Hematopoietic multipotent progenitor cell treated with erythropoietin and hydrocortisone succinate and interleukin-3 and kit ligand, for 17 days (in vitro differentiated cells): ENCODE measurements at places on chromosomes 13 and 19.

DNA sequence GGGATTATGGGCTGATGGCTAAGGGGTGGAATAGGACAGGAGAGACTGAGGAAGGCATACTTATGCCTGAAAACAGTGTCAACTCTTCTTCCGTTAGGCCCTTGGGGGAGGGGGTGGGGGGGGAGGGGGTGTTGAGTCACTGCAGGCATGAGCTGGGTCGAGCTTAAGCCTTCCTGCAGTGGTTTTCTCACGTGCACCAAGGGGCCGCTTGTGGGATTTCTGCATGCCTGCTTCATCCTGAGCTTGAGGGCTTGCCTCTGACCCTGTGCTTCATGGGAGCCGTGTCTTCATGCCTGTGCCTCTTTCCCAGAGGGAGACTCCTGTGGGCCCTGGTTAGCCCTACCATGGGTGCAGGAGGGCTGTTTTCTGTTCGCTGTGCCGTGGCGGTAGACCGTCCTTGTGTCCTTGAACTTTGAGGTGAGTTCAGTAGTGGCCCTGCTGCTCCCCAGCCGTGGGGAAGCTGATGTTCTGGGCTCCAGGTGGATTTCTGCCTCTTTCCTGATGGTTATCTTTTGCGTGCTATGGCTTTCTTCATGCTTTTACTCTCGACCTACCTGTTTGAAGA is 186.1 kb downstream of the PCCA start:
- no peak for DNase-seq

- DNase-seq: no peak
Observed at GRCh38 chr13:111917086-111917485, 149.9 kb upstream of the SOX1 start.

- DNase-seq: no peak
Observed at GRCh38 chr13:75651013-75651412, 14.9 kb downstream of the LMO7 start.

GRCh38 chr13:75091718-75092117 is 390.3 kb downstream of the TBC1D4 start:
- no peak for DNase-seq

- no peak for DNase-seq
Observed at GRCh38 chr13:21053231-21053630, 8.2 kb downstream of the LATS2 start.
